Cortex of kidney (tissue), 1 donor: ENCODE measurements at places on chromosomes 4 and X.

GRCh38 chr4:1222036-1222789 lies 26.7 kb downstream of the CTBP1 start:
- no peak for DNase-seq

DNA sequence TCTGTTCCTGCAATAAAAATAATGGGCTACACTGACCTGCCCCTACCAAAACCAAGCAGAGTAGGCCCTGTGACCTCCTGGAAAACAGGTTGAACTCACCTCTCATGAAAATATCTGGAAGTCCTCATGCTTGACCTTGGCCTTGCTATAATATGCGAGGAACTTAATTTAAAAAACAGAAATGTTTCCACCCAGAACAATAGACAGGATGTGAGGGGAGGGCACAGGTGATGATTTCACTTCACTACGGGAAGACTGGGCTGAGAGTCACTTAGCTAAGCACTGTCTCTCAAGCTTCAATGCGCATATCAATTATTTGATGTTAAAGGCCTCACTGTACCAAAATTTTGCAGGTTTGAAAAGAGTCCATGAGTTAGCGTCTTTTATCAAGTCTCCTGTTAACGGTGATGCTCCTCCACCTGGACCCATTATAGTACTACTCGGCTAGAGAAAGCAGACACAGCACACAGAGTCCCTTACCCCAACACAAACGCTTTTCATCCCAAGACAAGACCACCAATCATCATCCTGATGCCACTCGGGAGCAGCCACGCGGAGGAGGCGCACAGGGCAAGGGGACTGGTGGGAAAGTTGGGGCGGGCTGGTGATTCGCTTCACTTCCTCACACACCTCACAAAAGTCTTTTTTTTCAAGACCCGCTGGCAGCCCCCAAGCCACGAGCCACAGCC lies 25.9 kb downstream of the ZNF721 start:
- DNase-seq = no peak

GRCh38 chr4:173168396-173169177 lies at the start of gene GALNT7:
GALNT7 (plus strand) TSS chr4:173168811; CDS start chr4:173168836, 25 bp downstream.
- no peak for DNase-seq

DNA sequence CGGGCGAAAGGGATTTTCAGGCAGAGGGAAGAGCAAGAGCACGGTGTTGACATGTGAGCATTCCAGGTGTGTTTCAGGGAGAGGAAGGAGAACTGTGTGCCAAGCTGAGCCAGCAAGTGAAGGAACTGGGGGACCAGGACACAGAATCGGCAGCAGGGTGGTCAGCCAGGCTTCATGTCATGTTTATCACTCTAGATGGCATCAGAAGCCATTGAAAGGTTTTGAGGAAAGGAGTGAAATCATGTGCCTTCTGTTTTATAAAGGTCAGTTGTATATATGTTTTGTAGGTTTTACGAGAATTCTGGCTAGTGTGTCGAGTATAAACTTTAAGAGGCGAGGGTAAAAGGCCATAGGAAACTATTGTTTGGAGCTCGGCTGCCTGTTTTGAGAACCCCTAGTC lies 682.3 kb downstream of the TRIML1 start:
- no peak for DNase-seq

DNA sequence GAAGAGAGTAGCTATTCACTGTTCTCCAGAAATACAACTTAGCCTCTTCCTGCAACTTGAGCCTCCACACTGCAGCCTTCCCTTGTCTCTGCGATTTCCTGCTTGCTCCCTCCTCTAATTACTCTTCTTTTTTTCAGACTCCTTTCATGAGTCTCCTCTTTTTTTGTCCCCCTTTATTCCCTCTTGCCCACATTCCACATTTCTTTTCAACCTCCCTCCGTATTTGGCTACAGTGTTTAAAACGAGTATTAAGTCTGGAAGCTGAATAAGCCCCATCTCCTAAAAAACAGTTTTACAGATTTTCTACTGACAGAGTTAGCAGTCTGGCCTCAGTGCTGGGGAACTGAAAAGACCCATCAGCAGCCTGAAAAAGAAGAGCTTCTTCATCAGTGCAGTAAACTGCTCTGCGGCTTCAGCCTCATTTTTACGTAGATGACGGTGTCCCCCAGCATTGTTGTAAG lies 141.5 kb downstream of the TENM3 start:
- no peak for DNase-seq

- no peak for DNase-seq
Measured at GRCh38 chr4:53191997-53192396, 173.9 kb downstream of the SCFD2 start.

DNA sequence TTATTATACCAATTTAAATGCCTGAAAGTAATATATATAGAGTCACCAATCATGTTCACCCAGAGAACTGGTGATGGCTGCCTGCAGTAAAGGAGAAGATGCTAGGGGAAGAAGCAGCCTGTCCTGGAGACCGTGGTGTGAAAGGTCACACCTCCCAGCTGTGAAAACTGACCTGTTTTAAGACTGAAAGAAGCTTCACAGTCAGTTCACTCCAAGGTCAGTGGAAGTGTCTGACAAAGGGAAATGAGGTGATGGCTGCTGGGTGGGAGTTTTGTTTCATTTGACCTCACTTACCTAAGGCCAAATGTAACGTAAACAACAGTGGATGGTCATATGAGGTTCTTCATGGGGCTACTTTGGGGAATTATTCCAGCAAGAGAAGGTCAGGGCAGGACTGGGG lies 352.1 kb upstream of the GATB start:
- no peak for DNase-seq

DNA sequence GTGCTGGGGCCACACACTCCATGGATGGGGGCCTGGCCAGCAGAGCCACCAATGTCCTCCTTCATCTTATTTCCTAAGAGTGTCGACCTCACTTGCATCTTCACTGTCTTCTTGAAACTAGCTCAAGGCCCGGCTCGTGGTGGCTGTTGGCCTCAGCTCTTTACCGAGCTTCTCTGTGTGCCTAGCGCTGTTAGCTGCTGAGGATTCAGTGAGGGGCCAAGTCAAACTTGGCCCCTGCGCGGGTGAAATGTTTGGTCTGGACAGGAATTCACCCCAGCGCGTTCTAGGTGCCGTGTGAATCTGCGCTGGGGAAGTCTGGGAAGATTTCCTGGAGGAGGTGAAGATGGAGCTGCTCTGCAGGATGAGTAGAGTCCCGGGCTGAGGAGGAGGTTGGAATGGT lies 8.5 kb downstream of the SORCS2 start:
- no peak for DNase-seq

DNA sequence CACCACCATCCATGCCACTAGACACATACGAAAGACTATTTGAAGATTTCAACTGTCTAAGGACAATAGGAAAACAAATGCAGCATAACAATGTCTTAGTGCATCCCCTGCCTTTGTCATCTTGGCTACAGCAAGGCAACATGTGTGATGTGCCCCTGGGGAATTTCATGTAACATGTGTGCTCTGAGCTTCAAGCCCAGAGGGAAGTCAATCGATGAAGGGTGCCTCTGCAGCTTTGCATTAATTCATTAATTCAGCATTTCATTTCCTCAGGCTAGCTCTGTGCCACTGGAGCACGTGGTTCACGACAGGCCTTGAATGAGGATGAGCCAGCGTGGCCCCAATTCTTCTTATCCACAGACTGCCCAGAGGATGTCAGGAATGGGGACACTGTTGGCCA lies 253.9 kb upstream of the GPC4 start:
- no peak for DNase-seq

DNA sequence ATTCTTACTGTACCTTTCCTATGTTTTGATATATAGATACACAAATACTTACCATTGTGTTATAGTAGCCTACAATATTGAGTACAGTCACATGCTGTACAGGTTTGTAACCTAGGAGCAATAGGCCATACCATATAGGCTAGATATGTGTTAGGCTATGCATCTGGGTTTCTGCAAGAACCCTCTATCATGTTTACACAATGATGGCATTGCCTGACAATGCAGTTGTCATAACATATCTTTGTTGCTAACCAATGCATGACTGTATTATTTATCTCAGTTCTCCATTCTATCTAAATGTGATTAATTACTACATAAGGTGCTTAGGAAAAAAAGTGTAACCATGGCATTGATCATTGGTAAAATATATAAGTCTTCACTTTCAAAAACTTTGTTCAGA lies 10.0 kb upstream of the SPCS3 start:
- DNase-seq = no peak
